ENCODE measurements at places on chromosomes 16 and 17.

DNA sequence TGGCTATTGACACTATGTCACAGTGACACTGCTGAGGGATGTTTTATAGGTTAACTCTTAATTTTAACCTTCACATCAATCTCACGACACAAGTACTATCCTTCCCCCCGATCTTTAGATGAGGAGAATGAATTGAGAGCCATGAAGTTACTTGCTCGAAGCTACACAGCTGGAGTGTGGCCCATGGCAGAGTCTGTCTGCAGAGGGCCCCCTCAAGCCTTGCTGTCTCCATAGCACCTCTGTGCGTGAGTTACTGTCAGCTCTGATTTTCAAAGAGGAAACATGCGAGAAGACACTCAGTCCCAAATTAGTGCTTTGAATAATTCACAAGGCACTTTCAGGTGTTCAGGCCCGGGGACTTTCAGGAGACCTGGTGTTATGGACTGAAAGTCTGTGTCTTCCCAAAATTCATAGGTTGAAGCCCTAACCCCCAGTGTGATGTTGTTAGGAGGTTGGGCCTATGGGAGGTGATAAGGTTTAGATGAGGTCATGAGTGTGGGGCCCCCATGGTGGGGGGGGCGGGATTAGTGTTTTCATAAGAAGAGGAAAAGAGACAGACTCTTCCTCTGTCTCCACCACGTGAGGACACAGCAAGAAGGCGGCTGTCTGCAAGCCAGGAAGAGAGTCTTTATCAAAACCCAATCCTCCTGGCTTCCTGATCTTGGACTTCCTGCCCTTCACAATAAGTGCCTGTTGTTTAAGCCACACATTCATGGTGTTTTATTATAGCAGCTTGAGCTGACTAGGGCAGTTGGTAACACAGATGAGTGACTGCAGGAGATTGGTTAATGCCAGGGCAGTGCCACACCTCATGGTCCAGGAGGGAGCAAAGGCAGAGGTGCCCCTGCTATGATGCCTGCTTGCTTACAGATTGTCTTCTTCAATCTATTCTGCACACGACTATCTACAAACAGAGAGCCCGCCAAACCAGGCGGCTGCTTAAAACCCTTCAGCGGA lies 281.8 kb downstream of the HAPSTR1 start:
- H3K4me3 ChIP-seq: no peak overlapping the region
- H3K27ac ChIP-seq: no peak overlapping the region
- no peaks in the 10 kb centered on the region for H3K4me1 ChIP-seq

- no peaks in the 10 kb centered on the region for H3K4me1 ChIP-seq
- peaks cover 6% of the 10 kb centered on the region for H3K36me3 ChIP-seq
These were observed 114.0 kb downstream of the C16orf95 start for GRCh38 chr16:87203060-87203656.

- H3K27ac ChIP-seq: no peak overlapping the region
- H3K27me3 ChIP-seq: no peaks in the 10 kb centered on the region
- no peak overlapping the region for H3K4me3 ChIP-seq
These were observed 654.3 kb upstream of the KIF2B start for GRCh38 chr17:53168413-53168812.

GRCh38 chr17:42997390-42997983 lies 732 bp upstream of the RPL27 start:
- H3K4me3 ChIP-seq: peak overlapping the region; percentile 92
- H3K4me1 ChIP-seq: peaks cover 20% of the 10 kb centered on the region
- peak overlapping the region; percentile 99 for H3K27ac ChIP-seq
- no peak for DNase-seq

- no peak overlapping the region for H3K27ac ChIP-seq
- peaks cover 4% of the 10 kb centered on the region for H3K4me1 ChIP-seq
- peaks cover 6% of the 10 kb centered on the region for H3K27me3 ChIP-seq
- peaks cover 4% of the 10 kb centered on the region for H3K36me3 ChIP-seq
These were observed 43.5 kb downstream of the ZDHHC7 start for GRCh38 chr16:84967828-84968227.

All from effector memory CD8-positive, alpha-beta T cell (primary cell).